ENCODE measurements at places on chromosomes 1 and 21.

DNA sequence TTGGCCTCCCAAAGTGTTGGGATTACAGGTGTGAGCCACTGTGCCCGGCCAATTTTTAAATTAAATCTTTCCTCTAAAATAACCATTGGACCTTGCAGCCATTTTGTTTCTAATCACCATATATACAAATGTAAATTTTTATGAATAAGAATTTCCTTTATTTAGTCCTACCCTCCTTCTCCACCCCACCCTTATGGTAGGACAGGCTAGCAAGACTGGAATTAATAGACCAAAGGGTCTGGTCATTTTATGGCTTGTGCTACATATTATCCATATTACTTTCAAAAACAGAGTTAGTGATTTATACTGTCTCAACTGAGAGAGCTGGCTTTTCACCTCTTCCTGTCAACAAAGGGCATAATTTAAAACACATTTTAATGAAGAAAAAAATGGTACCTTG lies 26.5 kb downstream of the L1TD1 start:
- DNase-seq = no peak

- DNase-seq = no peak
These were observed 30.0 kb upstream of the S100A7 start for GRCh38 chr1:153490272-153491051.

GRCh38 chr1:222644636-222644980 lies 26.7 kb downstream of the MIA3 start:
- no peak for DNase-seq

GRCh38 chr1:17292299-17293160 lies 15.5 kb upstream of the PADI4 start:
- DNase-seq = no peak
